IPS-NIHi11 (cell line): ENCODE measurements at places on chromosomes 5 and 9.

DNA sequence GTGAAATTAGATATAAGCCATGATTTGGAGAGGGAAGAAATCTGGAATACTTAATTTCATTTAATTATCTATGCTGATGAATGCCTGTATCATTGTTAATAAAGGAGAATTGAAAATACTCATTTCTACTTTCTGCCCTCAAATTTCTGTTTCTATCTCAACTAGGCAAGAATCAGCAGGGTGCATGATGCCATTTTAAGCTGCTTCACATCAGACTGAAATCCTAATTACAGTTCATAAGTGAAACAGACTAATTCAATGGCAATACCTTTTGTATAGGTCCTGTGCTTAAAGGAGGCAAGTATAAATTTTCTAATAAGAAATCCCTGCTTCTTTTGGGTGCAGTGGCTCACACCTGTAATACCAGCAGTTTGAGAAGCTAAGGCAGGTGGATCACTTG is 22.3 kb upstream of the TAL2 start:
- DNase-seq = no peak

- DNase-seq = no peak
Measured at GRCh38 chr9:81372628-81373191, 316.6 kb downstream of the TLE1 start.

GRCh38 chr5:97077246-97077645 is 65.2 kb downstream of the LIX1 start:
- DNase-seq = no peak

DNA sequence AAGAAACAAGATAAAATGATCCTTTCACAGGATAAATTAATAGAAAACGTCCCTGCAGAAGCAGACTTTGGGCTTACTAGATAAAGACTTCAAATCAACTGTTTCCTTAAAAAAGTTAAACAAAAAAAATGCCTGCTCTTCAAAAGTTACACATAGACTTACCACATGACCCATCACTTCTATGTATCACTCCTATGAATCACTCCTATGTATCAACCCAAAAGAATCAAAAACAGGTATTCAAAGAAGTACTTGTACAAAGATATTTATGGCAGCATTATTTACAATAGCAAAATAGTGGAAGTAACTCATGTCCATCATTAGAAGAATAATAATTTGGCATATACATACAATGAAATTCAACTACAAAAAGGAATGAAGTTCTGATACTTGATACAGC is 56.3 kb upstream of the PRDM9 start:
- no peak for DNase-seq

- no peak for DNase-seq
Measured at GRCh38 chr9:135163023-135163780, 75.7 kb downstream of the OLFM1 start.

DNA sequence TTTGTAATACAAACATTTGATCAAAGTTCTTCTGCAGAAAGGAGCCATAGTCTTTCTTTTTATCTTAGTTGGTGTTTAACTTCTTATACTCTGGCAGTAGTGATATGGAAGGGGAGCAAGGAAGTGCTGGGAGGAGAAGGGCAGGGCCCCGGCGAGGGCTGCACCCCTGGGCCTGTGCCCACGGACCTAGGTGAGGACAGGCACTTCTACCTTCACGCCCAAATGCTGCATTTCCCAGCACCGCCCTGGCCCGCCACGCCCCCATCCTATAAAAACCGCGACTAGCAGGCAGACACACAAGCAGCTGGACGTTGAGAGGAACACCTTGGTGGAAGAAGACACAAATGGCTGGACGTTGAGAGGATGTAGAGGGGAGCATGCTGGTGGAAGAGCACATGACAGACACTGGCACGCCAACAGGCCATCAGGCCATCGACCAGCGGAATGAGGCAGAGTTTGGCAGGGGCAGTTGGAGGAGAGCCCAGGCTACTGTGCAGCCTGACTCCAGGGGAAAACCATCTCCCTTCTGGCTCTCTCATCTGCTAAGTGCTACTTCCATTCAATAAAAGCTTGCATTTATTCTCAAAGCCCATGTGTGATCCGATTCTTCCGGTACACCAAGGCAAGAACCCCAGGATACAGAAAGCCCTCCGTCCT is 81.5 kb upstream of the C9orf72 start:
- DNase-seq = no peak

GRCh38 chr9:89941875-89942274 is 337.1 kb downstream of the GADD45G start:
- no peak for DNase-seq
